ENCODE measurements at places on chromosomes 6 and 20. TPM values are rescaled to one million over a fixed set of nuclear protein-coding genes. Genes with fewer than 3 reads are reported as not detected.

Gene HTR1E
- not detected for total RNA-seq

GRCh38 chr20:62303340-62304226, 786 bp downstream of the ADRM1 start:
- peaks cover 2% of the 10 kb centered on the region for H3K36me3 ChIP-seq
- H3K4me3 ChIP-seq = peak overlapping the region; percentile 83

Gene STX16
- 41.9 TPM for total RNA-seq

- no peaks in the 10 kb centered on the region for H3K4me1 ChIP-seq
- no peak overlapping the region for H3K4me3 ChIP-seq
- no peaks in the 10 kb centered on the region for H3K36me3 ChIP-seq
- 0 out of 2 replicates have a peak, but pooled peaks cover 2% of the 10 kb centered on the region for H3K27me3 ChIP-seq
- no peak for DNase-seq
Measured at GRCh38 chr20:2364044-2364443, 16.7 kb upstream of the TGM6 start.

Gene ACSS1
- 32.2 TPM for total RNA-seq

GRCh38 chr6:6804843-6805615, 216.5 kb downstream of the LY86 start:
- H3K27ac ChIP-seq = no peak overlapping the region
- DNase-seq = no peak
- H3K4me1 ChIP-seq = no peaks in the 10 kb centered on the region
- H3K36me3 ChIP-seq = no peaks in the 10 kb centered on the region
- H3K4me3 ChIP-seq = no peak overlapping the region

Gene CDK19
- 48.4 TPM for total RNA-seq

DNA sequence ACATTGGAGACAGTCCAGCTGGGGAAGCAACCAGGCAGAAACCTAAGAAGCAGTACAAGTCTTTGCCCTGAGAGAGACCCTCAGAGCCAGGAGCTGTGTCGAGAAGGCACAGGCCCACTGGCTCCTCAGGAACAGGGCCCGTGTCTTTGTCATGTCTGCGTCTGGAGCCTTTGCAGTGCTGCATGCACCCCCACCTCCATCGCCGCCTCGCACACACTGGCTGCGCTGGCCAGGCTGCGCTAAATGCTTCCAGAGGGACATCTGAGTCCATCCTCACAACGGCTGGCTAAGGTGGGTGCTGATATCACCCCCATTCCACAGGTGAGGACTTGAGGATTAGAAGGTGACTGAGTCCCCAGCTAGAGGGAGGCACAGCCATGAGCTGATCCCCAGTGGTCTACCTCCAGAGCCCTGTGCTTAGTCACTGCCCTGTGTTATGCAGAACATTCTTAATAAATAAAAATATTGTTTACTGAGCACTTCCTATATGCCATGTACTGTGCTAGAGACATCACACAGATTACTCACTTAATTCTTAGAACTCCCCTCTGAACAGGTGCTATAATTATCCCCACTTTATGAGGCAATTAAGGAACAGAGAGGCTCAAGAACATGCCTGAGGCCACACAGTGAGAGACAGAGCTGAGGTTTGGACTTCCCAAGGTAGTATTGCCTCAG, 27.6 kb downstream of the GABRR2 start:
- H3K4me3 ChIP-seq = no peak overlapping the region
- DNase-seq = no peak
- H3K4me1 ChIP-seq = no peaks in the 10 kb centered on the region

Gene FAM83C
- total RNA-seq = not detected

Gene FNDC11
- 1.3 TPM for total RNA-seq

- H3K36me3 ChIP-seq = no peaks in the 10 kb centered on the region
- no peak for DNase-seq
- H3K4me1 ChIP-seq = no peaks in the 10 kb centered on the region
- H3K4me3 ChIP-seq = no peak overlapping the region
Measured at GRCh38 chr20:12997128-12997655, 11.6 kb upstream of the SPTLC3 start.

Gene ULBP2
- 0.69 TPM for total RNA-seq

DNA sequence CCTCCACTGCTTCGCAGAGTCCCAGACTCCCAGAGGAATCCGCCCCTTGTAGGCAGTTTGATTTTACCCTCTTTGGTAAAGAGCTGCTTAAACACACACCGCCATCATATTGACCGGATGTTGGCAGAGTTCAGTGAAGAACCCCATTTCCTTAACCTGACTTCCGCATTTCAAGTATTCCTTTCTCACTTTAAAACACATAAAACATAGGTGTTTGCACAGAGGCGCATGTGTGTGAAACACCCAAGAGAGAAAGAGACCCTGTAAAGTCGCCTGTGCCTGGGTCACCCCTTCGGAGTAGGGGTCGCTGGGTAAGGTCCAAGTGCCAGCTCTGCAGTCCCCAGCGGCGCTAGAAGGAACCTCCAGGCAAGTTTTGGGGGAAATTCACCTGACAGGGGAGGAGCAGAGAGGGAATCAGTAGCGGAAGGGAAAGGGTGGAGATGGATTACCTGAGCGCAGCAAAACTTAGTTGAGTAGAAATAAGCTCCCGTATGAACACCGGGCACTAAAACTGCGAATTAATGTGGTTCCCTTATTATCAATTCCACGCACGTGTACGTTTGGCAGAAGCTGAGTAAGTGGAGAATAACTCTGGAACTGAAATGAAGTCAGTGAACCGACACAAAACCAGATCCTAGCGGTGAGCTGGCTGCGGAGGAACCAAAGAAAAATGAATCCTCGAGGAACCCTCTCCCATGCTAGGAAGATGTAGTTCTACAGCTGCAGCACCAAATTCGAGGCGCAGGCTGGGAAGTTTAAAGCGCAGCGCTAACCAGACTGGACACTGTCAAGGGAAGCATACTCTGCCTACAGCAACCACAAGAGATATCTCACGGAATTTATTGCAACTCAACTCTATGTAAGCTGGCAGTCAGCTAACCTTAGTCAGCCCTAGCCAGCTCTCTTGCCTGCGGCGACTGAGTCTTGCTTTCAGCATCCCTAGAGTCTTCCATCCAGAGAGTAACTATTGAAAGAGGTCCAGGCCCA, 3.5 kb upstream of the HTR1B start:
- peak overlapping the region; percentile 82 for H3K27ac ChIP-seq
- H3K27me3 ChIP-seq = no peaks in the 10 kb centered on the region
- peaks cover 14% of the 10 kb centered on the region for H3K4me1 ChIP-seq
- H3K4me3 ChIP-seq = peak overlapping the region; percentile 61
- no peak for DNase-seq
- no peaks in the 10 kb centered on the region for H3K36me3 ChIP-seq

Gene DEFB132
- total RNA-seq = 0.10 TPM

DNA sequence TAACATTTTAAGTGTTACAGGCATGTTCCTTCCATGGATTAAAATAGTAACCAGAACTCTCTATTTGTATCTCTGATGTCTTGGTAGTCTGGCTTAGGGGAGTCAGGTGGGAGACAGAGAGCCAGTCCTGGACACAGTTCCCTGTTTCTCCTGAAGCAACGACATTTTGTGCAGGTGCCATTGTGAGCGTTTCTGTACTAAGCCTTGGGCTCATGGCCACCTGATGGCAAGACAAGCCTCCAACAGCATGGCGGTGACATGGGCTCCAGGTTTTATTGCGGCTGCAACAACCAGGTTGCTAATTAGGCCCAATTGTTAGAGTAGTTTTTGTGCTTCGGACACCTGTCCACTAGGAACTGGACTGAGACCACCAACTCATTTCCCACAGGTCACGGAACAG, 105.3 kb downstream of the PRDM13 start:
- no peak overlapping the region for H3K4me3 ChIP-seq
- no peaks in the 10 kb centered on the region for H3K4me1 ChIP-seq
- no peaks in the 10 kb centered on the region for H3K27me3 ChIP-seq
- no peak overlapping the region for H3K27ac ChIP-seq

GRCh38 chr20:46056027-46056833, 27.2 kb downstream of the SLC12A5 start:
- no peaks in the 10 kb centered on the region for H3K36me3 ChIP-seq
- no peak overlapping the region for H3K4me3 ChIP-seq
- no peak for DNase-seq
- H3K4me1 ChIP-seq = no peaks in the 10 kb centered on the region

DNA sequence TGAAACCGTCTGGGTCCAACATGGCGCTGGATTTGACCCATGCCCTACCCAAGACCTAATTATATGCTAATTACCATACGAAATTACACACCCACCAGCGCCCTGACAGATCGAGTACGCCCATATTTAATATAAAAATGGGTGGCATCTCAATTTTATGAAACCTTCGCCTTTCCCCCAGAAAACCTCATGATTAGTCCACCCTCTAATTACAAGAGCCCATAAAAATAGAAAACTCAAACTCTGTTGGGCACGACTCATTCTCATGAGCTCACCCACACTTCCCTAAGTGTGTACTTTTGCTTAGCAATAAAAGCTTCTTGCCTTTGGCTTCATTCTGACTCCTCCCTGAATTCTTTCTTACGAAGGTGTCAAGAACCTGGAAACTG, 136.4 kb downstream of the OR2B2 start:
- peaks cover 13% of the 10 kb centered on the region for H3K4me1 ChIP-seq
- no peak for DNase-seq
- H3K27ac ChIP-seq = no peak overlapping the region

GRCh38 chr6:39137245-39137644, 22.3 kb upstream of the SAYSD1 start:
- H3K4me1 ChIP-seq = no peaks in the 10 kb centered on the region
- H3K4me3 ChIP-seq = no peak overlapping the region
- H3K27ac ChIP-seq = no peak overlapping the region
- no peaks in the 10 kb centered on the region for H3K36me3 ChIP-seq
- no peaks in the 10 kb centered on the region for H3K27me3 ChIP-seq

DNA sequence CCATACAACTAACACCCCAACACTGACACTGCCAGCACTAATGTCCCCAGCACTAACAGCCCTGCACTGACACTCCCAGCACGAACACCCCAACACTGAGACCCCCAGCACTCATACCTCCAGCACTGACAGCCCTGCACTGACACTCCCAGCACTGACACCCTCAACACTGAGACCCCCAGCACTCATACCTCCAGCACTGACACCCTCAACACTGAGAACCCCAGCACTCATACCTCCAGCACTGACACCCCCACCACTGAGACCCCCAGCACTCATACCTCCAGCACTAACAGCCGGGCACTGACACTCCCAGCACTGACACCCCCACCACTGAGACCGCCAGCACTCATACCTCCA, 57.2 kb downstream of the ERMARD start:
- H3K27me3 ChIP-seq = no peaks in the 10 kb centered on the region
- no peak overlapping the region for H3K4me3 ChIP-seq
- H3K36me3 ChIP-seq = no peaks in the 10 kb centered on the region

Gene GINS1
- total RNA-seq = 36.0 TPM

DNA sequence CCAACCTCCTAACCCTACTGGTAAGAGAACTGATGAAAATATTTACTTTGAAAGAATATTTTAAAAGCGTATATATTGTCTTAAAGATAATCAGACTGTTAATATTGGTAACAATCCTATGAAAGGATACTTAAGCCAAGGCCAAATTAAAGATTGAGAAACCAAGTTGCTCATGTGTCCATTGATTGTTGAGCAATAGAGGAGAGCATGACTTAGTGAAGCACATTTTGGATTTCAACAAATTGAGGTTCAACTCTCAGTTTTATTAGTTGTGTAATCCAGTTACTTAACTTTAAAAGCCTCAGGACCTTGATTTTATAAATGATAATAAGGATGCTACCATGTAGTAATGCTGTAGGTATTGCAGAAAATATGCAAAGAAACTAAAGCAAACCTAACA, 56.8 kb downstream of the PRL start:
- no peaks in the 10 kb centered on the region for H3K27me3 ChIP-seq
- no peaks in the 10 kb centered on the region for H3K4me1 ChIP-seq
- no peak overlapping the region for H3K27ac ChIP-seq
- H3K4me3 ChIP-seq = no peak overlapping the region
- no peaks in the 10 kb centered on the region for H3K36me3 ChIP-seq

- no peaks in the 10 kb centered on the region for H3K36me3 ChIP-seq
- peaks cover 45% of the 10 kb centered on the region for H3K4me1 ChIP-seq
- H3K27ac ChIP-seq = peak overlapping the region; percentile 78
- DNase-seq = no peak
Measured at GRCh38 chr6:1322156-1322555, 10.3 kb downstream of the FOXQ1 start.

Gene CST1
- not detected for total RNA-seq

Gene BPIFB1
- 0.10 TPM for total RNA-seq

Gene GPLD1
- total RNA-seq = 0.98 TPM

DNA sequence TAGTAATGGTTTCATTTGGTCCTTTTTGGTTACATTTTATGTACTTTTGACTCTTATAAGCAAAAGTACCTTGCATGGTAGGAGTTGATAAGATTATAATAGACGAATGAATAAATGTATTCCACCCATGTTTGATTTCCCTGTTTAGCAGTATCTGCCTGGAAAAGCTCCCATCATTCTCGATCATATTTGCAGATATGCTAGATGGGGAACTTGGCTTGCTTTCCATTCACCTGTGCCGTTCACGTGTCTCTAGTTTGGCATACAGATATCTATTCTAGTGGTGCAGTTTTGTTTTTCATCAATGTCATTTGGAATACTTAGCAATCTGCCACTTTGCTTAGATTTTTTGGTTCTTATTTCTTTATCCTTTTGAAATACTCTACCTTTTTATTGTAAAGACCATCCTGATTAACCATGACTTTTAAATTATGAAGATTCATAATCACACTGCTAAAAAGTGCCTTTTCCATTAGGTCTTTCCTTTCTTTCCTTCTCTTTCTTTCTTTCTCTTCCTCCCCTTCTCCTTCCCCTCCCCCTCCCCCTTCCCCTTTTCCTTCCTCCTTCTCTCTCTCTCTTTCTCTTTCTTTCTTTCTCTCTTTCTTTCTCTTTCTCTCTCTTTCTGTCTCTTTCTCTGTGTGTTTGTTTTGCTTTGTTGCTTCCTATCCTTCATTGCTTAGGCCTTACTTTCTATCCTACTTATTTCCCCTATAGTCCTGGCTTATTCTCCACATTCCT, 40.4 kb downstream of the ANKS1A start:
- H3K27ac ChIP-seq = no peak overlapping the region
- H3K27me3 ChIP-seq = no peaks in the 10 kb centered on the region
- no peaks in the 10 kb centered on the region for H3K36me3 ChIP-seq
- H3K4me3 ChIP-seq = no peak overlapping the region

Gene FOXA2
- 28.0 TPM for total RNA-seq

DNA sequence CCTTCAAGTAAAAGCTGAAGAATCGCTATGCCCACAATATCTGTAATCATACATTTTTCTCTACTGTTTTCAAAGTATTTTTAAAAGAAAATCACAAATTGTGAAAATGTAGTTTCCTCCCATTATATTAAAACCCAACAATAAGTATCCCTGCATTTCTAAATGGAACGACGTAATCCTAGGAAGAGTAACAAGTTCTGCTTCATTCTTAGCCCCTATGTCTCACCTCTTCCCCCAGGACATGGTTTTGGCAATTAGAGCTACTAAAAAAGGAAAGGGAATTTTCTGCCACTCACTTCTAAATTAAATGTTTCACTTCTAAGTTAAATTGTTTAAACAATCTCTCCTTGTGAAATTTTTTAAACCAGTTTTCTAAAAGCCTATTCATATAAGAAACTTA, 47.4 kb downstream of the TBPL1 start:
- H3K4me1 ChIP-seq = peaks cover 5% of the 10 kb centered on the region
- H3K4me3 ChIP-seq = no peak overlapping the region
- H3K36me3 ChIP-seq = no peaks in the 10 kb centered on the region
- DNase-seq = no peak
- no peak overlapping the region for H3K27ac ChIP-seq

Gene PLCB1
- total RNA-seq = 0.59 TPM

GRCh38 chr20:43388268-43389002, 69.3 kb upstream of the SRSF6 start:
- DNase-seq = no peak
- H3K4me3 ChIP-seq = no peak overlapping the region
- no peaks in the 10 kb centered on the region for H3K4me1 ChIP-seq
- no peak overlapping the region for H3K27ac ChIP-seq
- no peaks in the 10 kb centered on the region for H3K36me3 ChIP-seq
- no peaks in the 10 kb centered on the region for H3K27me3 ChIP-seq

GRCh38 chr20:45935416-45936046, 1.0 kb downstream of the PCIF1 start:
- peak overlapping the region; percentile 90 for H3K27ac ChIP-seq
- H3K4me3 ChIP-seq = peak overlapping the region; percentile 99
- H3K4me1 ChIP-seq = peaks cover 12% of the 10 kb centered on the region
- H3K36me3 ChIP-seq = no peaks in the 10 kb centered on the region
- no peaks in the 10 kb centered on the region for H3K27me3 ChIP-seq
